Activated T-cell treated with anti-CD3 and anti-CD28 coated beads for 4 hours (primary cell): ENCODE measurements at places on chromosomes 5 and 9.

GRCh38 chr5:149198148-149198547, 56.9 kb downstream of the ABLIM3 start:
- no peak for DNase-seq

DNA sequence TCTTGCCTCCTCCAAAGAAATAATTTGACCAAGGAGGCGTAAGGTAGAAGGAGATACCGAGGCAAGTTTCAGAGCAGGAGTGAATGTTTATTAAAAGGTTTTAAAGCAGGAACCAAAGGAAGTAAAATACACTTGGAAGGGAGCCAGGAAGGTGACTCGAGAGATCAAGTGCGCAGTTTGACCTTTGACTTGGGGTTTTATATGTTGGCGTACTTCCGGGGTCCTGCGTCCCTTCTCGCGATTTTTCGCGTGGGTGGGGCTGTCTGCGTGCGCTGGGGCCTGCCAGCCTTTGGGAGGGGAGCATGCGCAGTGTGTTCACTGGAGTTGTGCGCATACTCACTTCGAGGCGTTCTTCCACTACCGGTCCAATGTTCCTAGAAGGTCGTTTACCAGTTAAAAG, 166.0 kb upstream of the IRX2 start:
- no peak for DNase-seq

GRCh38 chr9:131485728-131486422, 16.8 kb upstream of the POMT1 start:
- no peak for DNase-seq

- DNase-seq: no peak
Observed at GRCh38 chr9:124290743-124291554, 33.2 kb downstream of the NEK6 start.

GRCh38 chr9:131585375-131585774, 40.1 kb downstream of the PRRT1B start:
- no peak for DNase-seq

- DNase-seq: no peak
Observed at GRCh38 chr9:134575103-134575900, 66.3 kb upstream of the COL5A1 start.

DNA sequence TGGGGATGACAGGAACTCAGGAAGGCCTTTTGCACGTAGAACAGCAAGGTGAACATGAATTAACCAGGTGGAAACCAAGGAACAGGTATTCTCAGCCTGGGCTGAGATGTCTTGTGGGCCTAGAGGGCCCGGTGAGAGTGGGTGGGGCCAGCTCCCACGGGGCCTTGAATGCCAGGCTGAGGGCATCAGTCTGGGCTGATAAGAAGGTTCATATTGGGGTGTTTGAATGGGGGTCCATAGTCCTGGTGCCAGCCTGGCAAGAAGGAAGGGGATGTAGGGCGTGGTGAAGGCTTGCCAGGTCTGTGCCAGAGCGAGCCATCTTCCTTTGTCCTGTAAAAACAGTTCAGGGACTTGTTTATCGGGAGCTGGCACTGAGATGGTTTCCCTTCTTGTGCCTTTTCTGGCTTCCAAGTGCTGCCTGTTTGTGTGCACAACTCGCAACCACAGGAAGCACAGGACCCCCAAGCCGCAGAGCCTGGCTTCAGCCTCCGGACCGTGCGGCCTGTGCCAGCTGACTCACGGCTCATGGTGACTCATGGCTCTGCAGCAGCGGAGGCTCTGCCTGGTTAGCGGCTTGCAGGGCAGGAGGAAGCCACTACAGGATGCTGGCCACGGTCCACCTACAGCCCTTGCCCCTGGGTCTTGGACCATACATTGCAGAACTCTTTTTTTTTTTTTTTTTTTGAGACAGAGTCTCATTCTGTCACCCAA, 2.4 kb downstream of the CARD19 start:
- DNase-seq: peak; percentile 45

GRCh38 chr9:112772215-112772509, 21.6 kb downstream of the SNX30 start:
- no peak for DNase-seq

DNA sequence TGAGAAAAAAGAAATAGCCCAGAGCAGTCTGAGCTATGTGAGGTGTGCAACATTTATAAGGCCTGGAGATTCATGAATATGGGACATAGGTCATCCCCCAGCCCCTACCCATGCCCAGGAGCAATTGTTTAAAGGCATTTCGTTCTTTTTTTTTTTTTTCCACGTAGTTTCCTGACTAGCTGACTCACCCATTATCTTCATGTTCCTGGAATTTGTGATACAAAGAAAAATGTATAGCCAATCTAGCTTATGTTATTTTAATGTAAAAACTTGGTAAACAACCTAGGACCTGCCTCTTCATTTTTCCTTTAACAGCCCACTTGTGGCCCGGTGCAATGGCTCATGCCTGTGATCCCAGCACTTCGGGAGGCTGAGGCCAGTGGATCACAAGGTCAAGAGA, 81.3 kb downstream of the OSTF1 start:
- DNase-seq: no peak

DNA sequence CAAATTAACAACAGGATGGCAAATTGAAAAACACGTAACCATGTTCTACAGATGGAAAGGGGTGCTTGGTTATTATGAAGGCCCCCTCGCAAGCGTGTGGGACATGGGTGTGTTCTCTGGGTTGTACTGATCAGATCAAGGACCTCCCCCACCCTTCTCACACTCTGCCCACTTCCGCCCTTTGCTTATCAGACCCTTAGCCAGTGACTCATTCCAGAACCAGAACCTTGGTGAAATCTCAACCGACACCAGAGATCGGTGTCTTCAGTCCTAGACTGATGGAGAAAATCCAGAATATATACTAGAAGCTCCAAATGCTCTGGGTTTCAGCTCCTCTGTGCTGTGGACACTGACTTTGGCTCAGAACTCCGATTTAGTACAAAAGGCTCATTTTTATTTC, 64.9 kb downstream of the PTTG1 start:
- no peak for DNase-seq

- DNase-seq: peak; percentile 43
Observed at GRCh38 chr9:111896942-111897600, 457 bp downstream of the UGCG start.

- DNase-seq: no peak
Observed at GRCh38 chr5:158800481-158800880, 299.2 kb downstream of the EBF1 start.

GRCh38 chr5:174724484-174725260, at the start of gene MSX2:
Gene MSX2, plus strand, starts transcription at chr5:174724582. Its CDS starts 78 bp downstream, at chr5:174724660.
- DNase-seq: no peak

- no peak for DNase-seq
Observed at GRCh38 chr9:131583836-131584555, 38.7 kb downstream of the PRRT1B start.

DNA sequence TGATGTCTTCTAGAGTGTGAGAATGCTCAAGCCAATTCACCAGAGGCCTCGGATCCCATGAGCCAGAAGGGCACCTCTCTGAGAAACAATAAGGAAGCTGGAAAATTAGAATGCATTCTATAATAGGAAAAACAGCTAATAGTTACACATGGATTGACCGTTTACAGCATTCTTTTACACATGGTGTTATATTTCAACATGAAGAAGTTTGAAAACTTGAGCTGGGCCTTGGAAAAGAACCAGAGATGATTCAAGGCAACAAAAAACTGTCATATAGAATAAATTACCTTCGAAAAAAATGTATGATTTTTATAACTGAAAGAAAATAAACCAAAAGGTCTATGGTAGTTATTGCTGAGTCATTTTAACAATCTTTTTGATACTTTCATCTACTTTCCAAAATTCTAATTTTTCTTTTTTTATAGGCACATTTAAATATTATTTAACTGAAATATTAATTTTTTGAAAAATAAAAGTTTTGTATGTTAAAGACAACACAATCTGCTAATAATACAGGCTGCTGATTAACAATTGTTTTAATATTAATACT, 6.2 kb downstream of the SH3TC2 start:
- DNase-seq: no peak

DNA sequence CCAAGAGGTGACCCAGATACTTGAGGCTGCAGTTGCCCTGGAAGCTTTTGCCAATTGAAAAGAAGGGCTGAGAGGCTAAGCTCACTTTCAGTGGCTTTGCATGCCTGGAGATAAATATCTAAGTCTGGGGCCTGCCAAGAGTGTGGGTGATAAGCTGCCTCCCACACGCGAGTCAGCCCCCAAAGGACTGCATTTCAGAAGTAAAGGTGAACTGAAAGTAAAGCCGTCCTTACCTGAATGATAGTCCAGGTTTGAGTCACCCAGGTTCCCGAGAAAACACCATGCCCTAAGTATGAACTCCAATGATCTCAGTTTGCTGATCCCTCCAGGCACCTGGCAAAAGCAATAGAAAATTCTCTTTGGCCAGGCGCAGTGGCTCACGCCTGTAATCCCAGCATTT, 22.5 kb upstream of the N4BP3 start:
- no peak for DNase-seq

- DNase-seq: no peak
Observed at GRCh38 chr5:63323926-63324325, 638.3 kb downstream of the HTR1A start.

DNA sequence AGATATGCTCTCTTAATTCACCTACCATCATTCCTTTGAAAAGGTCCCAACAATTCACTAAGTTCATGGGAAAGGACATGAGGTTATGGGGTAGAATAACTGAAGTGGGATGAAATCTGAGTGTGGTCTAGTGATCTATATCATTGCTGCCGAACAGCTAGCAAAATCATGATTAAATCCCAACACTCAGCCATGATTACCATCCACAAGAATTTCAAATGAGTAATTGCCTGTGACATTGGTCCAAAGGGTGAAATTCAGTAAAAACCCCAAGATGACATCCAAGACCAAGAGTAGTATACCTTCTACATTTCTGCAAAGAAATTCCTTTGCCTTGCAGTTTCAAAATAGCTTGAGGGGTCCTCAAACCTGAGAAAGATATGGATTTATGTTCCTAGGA, 225.6 kb downstream of the SPOCK1 start:
- no peak for DNase-seq

GRCh38 chr5:5146530-5147160, 6.5 kb downstream of the ADAMTS16 start:
- DNase-seq: no peak

DNA sequence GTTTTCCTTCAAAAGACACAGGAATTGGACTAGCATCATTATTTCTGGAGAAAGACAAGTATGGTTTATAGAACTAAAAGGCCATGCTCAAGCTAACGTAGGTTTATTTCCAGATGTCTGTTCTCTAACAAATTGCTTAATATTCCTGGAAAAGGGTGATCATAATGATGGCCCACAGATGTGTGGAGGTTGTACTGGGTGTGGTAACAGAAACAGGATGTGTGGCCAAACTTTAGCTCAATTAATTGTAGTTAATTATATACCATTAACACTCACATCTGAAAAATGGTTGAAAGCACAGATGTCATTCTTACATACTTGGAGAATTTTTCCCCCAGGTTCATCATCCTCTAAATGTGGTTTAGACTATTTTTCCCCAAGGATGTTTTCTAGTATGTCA, 292.7 kb upstream of the RASA1 start:
- DNase-seq: no peak

DNA sequence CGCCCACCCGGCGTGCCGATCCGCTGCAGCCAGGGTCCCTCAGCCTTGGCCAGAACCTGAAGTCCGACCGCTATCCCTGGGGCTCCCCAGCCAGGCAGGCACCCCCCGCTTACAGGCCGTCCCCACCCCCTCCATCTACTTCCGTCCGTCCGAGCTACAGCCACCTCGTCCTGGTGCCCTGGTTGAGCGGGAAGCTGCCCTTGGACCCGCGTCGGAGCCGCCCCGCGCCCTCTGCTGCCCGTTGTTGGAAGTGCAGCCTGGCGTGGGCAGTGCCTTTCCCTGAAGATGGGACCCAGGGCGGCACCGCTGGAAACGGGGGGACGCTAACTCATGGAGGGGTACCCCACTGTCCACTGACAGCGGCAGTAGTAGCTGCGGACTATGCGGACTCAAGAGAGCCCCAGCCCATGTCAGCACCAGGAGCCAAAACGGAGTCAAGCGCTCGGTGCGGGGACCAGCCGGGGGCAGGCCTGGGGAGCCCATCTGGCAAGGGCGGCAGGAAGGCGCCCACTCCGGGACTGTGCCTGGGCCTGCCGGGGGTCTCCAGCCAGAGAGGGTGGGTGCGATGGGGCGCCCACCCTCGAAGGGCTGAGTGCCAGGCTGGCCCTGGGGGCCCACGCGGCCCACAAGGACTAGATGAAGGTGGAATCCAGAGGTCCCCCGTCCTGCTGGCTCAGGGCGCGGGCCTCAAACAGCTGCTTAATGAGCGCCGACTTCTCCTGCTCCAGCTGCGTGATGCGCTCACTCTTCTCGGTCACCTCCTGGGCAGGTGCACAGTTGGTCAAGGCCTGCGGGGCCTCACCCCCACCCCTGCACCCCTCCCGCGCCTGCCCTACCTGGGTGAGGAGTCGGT, 6.1 kb downstream of the SAPCD2 start:
- peak; percentile 51 for DNase-seq

DNA sequence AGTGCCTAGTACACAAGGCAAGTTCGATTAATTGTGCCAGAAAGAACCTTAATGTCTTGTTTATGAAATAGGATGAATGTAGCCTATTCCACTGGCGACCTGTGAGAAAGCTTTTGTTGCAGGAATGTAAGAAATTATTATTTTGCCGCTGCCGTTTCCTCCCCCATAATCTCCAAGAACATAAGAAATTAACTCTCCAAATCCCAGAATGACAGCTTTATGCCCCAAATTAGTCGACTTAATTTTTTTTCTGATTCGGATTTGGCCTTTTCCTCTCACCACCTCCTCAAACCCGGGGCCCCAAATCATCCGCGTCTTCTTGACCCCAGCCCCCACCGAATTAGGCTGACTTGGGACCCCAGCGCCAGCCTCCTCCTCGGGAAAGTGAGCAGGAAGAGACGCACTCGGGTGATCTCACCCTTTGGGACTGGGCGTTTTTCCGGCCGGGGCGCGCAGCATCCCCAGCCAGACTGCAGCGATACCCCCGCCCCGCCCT, 682 bp upstream of the SPTAN1 start:
- no peak for DNase-seq

DNA sequence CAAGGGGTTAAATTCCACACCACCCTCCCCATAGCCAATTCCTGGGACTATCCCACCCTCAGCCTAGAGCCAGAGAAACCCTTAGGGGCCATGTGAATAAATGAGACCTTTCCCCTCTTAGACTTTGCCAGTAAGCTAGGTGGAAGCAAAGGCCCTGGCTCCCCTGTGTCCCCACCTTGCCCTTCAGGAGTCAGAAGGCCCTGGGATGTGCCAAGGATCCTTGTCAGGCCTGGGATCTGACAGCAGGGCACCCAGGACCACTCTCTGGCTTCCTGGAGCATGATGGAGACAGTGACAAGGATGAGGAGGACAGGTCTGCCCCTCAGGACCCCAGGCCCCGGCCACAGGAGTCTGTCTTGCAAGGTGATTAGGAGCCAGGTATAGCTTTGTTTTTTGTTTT, 125.0 kb upstream of the HAND1 start:
- DNase-seq: no peak

GRCh38 chr5:124199893-124200292, 546.5 kb downstream of the ZNF608 start:
- no peak for DNase-seq

DNA sequence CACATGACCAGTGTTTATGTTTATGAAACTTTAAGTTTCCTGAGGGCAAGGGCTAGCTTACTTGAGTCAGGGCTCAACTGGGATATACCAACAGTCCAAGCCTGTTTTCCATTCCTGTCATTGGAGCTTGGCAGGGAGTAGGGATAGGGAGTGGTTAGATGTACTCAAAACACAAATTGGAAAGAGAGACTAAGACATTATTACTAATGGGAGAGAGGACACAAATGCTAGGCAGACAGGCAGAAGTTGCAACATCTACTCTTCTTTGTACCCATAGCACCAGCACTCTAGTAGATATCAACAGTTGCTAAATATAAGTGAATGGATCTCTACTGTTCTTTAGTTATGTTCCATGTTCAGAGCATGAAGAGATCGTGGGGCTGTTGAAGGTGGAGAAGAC, 62.8 kb downstream of the NPR3 start:
- DNase-seq: no peak

- DNase-seq: no peak
Observed at GRCh38 chr9:5418481-5418880, 19.2 kb downstream of the PLGRKT start.
